NCI-H187 treated with DMSO at 0.1 percent for 48 hours (cell line): ENCODE measurements at places on chromosomes 16 and 17.

- DNase-seq, result no peak
Observed at GRCh38 chr17:48297825-48298224, 132.2 kb downstream of the SKAP1 start.

DNA sequence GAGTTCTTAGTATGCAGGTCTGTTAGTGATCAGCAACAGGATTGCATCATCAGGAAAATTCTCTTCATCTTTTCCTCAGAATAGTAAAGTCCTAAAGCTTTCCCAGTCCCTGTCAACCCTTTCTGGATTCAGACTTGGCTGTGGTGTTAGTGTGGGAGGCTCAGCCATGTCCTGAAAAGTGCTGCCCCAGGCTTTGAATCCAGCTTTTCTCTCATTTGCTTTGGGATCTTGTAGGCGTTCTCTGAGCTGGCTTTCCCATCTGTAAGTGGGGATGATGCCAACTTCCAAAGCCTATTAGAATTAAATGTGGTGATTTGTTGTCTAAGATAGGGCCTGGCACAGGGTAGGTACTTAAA lies 3.0 kb downstream of the ALKBH5 start:
- no peak for DNase-seq

GRCh38 chr16:72255786-72256185 lies 83.8 kb upstream of the PMFBP1 start:
- DNase-seq, result no peak

DNA sequence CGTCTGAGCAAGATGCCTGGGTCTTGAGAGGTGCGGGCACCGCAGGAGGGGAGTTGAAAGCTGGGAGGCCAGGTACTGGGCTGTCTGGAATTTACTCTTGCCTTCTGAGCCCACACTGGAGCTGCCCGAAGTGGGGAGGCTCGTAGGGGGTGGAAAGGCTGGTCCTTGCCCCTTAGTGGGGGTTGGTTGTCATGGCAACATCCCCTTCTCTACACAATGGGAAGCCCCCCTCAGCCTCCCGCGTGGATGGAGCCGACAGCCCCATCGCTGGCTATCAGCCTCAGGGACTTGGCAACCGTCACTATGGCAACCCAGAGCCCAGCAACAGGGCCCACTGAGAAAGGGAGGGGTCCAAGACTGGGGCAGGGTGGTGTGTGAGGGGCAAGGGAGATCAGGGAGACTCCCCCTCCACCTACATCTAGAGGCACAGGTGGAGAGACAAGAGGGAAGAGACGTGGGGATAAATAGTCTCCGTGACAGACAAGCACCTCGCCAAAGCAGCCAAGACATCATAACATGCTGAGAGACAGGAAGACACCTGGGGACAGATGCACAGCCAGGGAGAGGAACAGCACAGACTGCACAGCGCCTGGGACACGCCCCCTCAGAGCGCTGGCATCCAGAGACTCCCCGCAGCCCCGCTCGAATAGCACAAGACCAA lies 5.3 kb upstream of the DNAH2 start:
- no peak for DNase-seq

- no peak for DNase-seq
Observed at GRCh38 chr16:56067406-56067805, 123.9 kb upstream of the GNAO1 start.

- DNase-seq, result no peak
Observed at GRCh38 chr16:7596308-7596707, 263.7 kb downstream of the RBFOX1 start.

- no peak for DNase-seq
Observed at GRCh38 chr17:61285526-61286320, 113.9 kb upstream of the TBX2 start.

GRCh38 chr16:17291289-17291688 lies 179.5 kb downstream of the XYLT1 start:
- no peak for DNase-seq

GRCh38 chr17:47800686-47801085 lies 20.9 kb downstream of the OSBPL7 start:
- DNase-seq, result no peak

GRCh38 chr16:10581507-10581906 lies 1.1 kb upstream of the EMP2 start:
- DNase-seq, result no peak

- no peak for DNase-seq
Observed at GRCh38 chr17:64130559-64131001, 636 bp upstream of the ERN1 start.

- DNase-seq, result no peak
Observed at GRCh38 chr17:52947418-52947817, 788.9 kb upstream of the CA10 start.

GRCh38 chr17:50816771-50817751 lies 18.3 kb upstream of the WFIKKN2 start:
- no peak for DNase-seq

DNA sequence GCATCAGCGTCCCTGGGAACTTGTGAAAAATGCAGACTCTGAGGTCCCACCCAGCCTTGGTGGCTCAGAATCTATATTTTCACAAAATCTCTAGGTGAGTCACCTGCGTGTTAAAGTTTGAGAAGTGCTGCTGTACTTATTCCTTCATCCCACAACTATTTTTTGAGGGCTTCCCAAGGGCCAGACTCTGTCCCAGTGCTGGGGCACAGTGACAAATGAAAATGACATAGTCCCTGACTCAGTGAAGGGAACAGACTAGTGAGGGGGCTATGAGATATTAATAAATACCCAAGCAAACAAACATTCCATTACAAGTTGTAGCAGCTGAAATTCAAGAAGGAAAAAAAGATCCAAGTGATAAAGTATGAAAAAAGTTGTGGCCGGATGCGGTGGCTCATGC lies 9.9 kb upstream of the EMP2 start:
- DNase-seq, result no peak

GRCh38 chr17:2237950-2238349 lies 65.6 kb downstream of the SMG6 start:
- no peak for DNase-seq

DNA sequence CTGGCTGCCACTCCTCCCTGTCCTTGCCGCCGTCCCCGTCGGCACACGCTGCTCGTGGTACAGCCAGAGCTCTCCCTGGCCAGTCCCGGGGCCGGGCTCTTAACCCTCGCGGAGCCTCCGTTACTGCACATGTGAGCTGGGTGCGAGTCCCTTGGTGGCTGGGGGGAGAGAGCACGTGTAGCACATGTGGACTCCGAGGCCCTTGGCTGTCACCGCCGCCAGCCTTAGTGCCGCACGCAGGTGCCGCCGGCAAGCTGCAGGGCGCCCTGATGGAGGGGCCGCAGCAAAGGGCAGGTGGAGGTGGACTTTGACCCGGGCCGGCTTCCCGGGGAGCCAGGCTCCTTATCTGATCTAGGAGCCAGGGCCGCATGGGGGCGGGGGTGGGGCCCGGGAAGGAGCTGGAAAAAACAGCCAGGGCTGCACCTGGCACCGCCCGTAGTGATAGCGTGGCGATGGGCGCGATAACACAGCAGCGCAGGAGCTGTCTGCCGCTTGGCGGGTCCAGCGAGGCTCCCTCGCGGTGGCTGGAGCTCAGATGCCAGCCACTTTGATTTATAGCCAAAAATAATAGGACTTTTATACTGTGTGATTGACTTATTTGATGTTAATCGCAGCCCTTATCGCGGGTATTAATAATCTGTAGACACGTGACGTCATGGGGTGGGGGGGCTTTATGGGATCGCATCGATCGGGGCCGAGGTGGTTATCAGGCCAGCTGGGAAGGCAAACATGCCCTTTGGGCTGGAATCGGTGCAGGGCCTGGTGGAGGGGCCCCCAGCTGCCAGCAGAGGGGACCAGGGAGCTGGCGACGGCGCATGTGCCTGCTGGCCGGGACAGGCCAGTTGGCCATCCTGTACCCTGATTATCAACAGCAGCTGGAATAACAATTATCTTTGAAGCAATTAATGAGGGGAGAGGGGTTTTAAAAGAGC lies 35.1 kb downstream of the ZFPM1 start:
- DNase-seq, result no peak

- no peak for DNase-seq
Observed at GRCh38 chr17:18257268-18257981, 1.1 kb downstream of the FLII start.

DNA sequence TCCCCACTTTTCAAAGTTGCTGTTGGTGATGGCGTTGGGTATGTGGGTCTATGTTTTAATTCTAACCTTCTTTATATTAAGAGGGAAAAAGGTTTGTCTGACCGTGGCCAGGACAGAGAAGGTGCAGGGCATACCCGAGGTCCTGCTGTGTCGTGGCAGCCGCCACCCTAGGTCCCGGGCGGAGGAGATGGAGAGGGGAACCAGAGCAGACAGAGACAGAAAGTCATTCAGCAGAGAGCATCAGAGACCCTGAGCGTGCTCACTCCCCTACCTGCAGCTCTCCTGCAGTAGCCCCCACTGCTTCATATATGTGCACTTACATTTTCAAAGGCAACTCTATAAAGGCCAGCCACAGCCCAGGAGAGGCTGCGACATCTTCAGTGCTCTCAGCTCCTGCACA lies 327.2 kb upstream of the TNRC6C start:
- DNase-seq, result no peak
